ENCODE measurements at places on chromosomes 6 and 20.

GRCh38 chr6:28402197-28402596 lies 2.6 kb upstream of the ZSCAN12 start:
- DNase-seq: no peak

GRCh38 chr6:64737418-64737817 lies 969.6 kb downstream of the EYS start:
- no peak for DNase-seq

GRCh38 chr20:1810926-1811620 lies 84.1 kb upstream of the SIRPA start:
- DNase-seq: peak; percentile 44

GRCh38 chr6:164344801-164345291 lies 930.3 kb downstream of the QKI start:
- no peak for DNase-seq

DNA sequence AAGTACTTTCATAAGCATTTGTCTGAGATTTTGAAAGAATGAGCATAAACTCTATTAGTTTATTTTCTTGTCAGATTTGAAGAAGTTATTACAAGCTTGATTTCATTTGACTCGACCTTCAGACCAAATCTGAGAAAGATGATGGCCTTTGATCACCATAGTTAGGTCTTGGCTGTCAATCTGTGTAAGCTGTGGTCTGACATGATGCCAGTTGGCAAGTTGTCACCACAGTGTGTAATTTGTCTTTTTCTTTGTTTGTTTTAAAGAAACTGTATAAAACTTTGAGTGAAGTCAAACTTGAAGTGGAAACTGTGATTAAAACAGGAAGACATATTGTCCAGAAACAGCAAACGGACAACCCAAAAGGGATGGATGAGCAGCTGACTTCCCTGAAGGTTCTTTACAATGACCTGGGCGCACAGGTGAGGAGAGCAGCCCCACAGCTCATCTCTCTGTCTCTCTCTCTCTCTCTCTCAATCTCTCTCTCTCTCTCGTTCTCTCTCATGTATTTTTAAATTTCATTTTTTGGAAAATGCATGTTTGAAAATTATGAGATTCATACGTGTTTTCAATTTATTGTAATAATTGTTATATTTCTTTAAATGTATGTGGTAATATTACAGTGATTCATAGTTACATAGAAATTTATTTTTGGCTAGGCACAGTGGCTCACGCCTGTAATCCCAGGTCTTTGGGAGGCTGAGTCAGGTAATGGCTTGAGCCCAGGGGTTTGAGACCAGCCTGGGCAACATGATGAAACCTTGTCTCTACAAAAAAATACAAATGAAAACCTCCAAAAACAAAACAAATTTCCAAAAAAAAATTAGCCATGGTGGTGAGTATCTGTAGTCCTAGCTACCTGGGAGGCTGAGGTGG lies 208.1 kb downstream of the UTRN start:
- DNase-seq: no peak

DNA sequence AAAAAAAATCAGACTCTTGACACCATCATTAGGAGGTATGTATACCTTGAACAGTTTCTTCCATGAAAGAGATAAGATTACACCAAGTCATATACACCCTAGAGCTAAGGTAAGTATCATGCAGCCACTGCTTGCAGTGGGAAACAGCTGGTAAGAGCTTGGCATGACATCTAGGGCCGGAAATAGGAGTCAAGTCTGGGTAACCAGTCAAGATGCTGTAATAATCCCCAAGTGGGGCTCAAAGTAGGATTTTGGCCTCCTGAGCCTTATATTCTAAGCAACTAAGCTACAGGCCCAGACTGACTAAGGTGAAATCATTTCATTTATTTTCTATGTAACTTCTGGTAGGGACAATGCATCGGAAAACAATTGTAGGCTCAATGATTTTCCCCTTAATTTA lies 23.9 kb downstream of the TRERF1 start:
- no peak for DNase-seq

DNA sequence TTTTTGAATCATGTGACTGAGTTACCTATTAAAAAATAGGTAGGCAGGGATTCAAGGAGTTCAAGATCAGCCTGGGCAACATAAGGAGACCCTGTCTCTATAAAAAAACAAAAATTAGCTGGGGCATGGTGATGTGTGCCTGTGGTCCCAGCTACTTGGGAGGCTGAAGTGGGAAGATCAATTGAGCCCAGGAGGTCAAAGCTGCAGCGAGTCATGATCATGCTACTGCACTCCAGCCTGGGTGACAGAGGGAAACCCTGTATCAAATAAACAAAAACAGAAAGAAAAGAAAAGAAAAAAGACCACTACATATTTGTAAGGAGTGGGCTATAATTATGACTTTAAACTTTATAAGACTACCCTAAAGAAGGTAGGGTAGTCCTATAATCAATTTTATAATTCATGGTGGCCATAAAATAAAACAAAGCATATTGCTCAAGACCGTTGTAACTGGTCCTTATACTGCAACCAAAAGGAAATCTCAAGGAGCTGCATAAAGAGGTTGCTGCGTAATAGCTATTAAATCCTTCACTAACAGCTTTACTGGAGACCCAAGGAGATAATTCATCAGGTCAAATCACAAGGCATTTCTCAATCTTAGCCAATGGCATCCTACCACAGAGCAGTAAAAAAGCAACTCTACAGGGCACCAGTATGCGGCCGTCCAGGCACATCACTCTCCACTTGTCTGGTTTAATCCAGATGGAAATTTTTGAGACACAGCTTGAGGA lies 13.5 kb downstream of the PIGU start:
- DNase-seq: no peak

DNA sequence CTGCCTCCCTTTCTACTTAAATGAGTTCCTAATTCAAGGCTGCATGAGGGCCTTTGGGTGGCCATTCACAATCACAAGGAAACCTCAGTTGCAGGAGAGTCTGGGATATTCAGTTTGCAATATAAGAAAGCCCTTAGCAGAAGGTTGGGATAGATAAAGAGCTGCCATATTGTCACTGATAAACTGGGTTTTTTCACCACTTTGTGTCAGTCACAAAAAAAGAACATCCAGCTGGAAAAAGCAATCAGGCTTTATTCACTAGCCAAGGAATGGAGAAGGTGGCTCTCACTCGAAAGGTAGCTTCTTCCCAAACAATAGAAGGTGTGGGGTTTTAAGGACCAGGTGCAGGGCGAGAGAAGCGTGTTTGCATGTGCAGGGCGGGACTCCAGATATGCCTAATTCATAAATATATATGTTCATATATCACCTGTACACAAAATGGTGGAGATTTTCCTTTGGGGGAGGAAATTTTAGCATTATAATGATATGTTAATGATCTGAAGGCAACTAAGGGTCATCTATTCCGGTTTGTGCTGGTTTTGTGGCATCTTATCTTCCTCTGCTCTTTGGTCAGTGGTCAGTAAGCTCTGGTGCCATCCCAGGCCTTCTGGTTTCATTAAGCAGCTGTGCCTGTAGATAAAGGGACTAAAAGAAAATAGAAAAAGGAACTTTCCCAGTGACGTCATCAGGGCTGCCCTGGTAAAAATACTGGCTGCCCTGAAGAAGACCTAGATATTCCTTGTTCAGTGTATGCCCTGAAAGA lies 97.1 kb upstream of the IYD start:
- DNase-seq: no peak

DNA sequence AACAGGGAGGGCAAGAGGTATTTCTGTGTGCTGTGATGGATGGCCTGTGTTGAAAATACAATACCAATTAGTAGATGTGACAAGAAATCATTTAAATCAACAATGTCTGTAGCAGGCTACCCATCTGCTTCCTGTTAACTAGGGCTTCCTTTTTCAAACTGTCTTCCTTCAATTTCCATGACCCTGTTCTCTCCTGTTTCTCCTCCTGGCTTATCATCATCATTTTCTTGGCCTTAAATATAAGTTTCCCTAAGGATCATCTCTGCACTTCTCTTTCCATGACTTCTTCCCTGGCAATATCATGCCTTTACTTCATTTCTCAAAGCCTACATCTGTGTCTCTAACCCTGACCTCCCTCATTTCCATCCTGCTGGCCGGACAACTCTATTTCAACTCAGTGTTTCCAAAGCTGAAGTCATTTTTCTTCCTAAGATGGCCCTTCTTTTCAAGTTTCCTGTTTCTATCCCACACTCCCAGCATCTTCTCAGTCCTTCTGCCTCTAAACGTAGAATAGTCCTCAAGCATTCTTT lies 18.2 kb downstream of the ZC2HC1B start:
- no peak for DNase-seq

DNA sequence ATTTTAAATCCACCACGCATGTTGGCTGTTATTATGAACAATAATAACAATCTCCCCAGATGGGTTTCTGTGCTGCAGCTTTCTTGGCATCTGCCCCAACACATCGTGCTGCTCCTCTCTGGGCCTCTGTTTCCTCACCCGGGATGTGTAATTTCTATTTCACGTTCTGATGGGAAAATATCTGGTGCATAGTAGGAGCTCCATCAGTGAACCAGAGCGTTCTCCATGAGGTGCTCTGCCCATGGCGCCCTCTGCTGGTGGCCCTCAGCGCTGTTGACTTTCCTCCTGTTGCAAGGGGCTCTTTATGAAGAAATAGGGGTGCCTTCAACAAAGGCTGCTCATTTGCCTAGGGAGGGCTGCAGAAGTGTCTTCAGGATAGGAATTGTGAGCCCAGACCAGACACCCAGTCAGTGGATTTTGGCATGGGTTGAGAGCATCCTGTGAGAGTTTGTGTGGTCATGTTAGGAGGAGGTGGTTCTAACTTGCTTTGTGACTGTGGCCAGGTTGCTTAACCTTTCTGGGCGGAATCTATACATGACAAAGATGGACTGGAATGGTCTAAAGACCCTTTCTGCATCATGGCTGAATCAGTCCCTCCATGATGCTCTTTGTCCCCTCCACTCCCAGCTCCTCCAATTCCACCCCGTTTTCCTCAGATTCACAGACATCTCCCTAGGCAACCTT lies 8.1 kb downstream of the SCRT2 start:
- DNase-seq: no peak

GRCh38 chr20:60108397-60108796 lies 150.2 kb downstream of the CDH26 start:
- DNase-seq: no peak

GRCh38 chr6:36387440-36388303 lies at the start of gene ETV7:
Gene ETV7 (minus strand): TSS chr6:36387669. CDS start chr6:36387541, 128 bp downstream.
- peak; percentile 3 for DNase-seq

- DNase-seq: no peak
These were observed 31.4 kb upstream of the TASP1 start for GRCh38 chr20:13670160-13670559.

- DNase-seq: no peak
These were observed 34.7 kb downstream of the KIF25 start for GRCh38 chr6:168032005-168032760.

DNA sequence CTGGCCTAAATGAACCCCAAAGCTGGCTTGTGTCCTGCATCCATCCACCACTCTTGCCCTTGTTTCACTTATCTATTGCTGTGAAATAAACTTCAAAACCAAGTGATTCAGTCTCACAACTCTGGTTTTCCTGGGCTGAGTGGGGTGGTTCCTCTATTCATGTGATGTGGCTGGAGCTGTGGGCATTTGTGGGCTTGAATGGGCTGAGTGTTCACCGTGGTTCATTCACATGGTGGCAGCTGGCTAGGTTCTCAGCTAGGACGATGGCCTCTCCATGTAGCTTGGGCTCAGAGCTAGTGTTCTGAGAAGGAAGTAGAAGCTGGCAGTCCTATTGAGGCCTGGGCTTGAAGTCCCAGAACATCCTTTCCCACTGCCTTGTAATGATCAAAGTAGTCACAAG lies 30.4 kb downstream of the FKBP1A start:
- DNase-seq: no peak

- no peak for DNase-seq
These were observed 54.7 kb downstream of the PHF20 start for GRCh38 chr20:35826397-35826998.

DNA sequence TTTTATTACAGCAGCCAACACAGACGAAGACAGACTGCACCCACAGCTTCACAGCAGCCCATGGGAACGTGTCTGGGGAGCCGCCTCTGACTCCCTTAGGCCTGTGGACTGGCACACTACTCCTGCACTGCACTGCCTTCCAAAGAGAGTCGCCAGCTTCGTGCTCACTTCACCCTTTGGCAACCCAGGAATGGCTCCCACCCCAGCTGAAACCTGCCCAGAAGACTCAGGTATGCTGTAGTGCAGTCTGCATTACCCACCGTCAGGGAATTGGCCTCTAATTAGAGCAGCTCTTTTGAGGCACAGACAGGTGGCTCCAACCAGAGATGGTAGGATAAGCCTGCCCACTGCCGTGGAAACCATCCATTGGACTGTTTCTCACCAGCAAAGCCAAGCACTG lies 39.9 kb upstream of the FRMD1 start:
- DNase-seq: no peak

- DNase-seq: no peak
These were observed 42.8 kb downstream of the PFDN4 start for GRCh38 chr20:54250691-54251090.

DNA sequence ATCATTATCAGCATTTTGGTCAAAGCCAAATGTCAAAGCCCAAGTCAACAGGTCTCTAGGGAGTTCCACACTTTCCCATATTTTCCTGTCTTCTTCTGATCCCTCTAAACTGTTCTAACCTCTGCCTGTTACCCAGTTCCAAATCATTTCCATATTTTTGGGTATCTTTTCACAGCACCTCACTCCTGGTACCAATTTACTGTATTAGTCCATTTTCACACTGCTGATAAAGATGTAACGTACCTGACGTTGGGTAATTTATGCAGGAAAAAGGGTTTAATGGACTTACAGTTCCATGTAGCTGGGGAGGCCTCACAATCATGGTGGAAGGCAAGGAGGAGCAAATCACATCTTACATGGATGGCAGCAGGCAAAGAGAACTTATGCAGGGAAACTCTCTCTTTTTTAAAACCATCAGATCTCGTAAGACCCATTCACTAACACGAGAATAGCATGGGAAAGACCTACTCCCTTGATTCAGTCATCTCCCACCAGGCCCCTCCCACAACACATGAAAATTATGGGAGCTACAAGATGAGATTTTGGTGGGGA lies 143.4 kb downstream of the PTPRK start:
- no peak for DNase-seq

GRCh38 chr20:62549499-62550086 lies 73.8 kb upstream of the GATA5 start:
- DNase-seq: no peak

GRCh38 chr20:17860301-17861197 lies 108.0 kb downstream of the SNX5 start:
- peak; percentile 29 for DNase-seq

- no peak for DNase-seq
These were observed 133.4 kb upstream of the FUT9 start for GRCh38 chr6:95882371-95882770.

DNA sequence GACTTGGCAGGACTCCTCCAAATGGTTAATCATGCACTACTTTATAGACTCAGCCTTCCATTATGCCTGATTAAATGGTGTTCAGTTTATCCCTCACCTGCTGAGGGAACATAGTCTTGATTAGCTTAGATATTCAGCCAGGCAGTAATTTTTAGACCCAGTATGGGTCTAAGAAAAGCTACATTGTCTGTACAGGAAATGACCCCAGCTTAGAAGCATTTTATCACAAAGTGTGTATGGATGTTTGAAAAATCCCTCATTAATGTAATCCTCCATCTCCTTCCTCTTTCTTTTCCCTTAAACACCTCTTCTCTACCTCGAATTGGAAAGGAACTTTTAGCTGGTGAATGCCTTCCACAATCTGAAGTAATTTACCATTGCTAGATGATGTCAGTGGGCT lies 252.2 kb upstream of the BMP2 start:
- no peak for DNase-seq
